ENCODE measurements at places on chromosomes 6 and 20.

DNA sequence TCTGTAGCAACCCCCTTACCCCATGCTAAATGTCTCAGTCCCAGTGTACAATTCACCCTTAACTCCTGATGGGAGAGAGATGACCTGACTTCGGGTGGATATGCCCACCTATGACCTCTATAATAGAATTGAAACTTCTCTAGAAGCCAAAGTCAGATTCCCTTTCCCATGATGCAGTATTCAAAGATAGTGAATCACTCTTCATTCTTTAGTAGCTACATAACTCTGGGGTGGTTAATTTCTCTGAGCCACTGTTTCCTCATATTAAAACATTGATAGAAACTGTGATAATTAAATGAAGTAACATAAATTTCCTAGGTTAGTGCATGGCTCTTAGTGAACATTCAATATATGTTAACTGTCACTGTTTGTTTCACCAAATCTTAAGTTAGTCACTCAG is 500.4 kb downstream of the COL12A1 start:
- DNase-seq: no peak

- DNase-seq: no peak
These were observed 49.9 kb upstream of the TAB2 start for GRCh38 chr6:149267513-149268043.

DNA sequence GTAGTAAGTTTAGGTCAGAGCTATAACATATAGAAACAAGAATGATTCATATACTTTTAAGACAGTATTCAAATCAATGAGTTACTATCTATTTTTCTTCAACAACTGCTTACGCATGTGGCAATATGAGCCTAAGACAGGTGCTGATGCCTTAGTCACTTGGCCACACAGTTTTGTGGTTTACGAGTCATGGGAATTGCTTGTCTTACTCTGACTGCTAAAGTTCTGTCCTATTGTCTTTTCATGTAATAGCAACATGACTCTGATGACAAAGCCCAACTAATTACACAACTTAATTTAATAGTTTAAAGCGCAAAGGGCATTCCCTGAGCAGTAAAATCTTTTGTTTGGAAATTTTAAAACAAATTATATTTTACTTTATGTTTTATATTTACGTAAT is 159.3 kb upstream of the CENPW start:
- no peak for DNase-seq

GRCh38 chr6:134884752-134885151 is 65.1 kb downstream of the ALDH8A1 start:
- DNase-seq: no peak

GRCh38 chr6:16723826-16724225 is 37.4 kb downstream of the ATXN1 start:
- DNase-seq: no peak

DNA sequence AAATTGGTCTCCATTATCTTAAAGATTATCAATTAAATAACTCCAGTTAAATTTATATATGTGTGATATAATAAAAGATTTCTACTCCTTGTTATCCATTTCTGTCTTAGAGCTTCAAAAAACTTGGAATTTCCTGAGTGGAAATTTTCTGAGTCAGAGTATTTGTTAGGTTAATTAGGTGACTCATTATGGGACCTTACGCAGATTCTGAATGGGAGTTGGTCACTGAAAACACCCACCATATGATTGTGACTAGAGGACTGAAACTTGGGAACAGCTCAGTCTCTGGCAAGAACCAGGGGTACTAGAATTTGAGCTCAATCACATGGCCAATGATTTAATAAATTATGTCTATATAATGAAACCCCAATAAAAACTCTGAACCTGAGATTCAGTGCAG is 125.4 kb upstream of the HMGCLL1 start:
- DNase-seq: no peak

DNA sequence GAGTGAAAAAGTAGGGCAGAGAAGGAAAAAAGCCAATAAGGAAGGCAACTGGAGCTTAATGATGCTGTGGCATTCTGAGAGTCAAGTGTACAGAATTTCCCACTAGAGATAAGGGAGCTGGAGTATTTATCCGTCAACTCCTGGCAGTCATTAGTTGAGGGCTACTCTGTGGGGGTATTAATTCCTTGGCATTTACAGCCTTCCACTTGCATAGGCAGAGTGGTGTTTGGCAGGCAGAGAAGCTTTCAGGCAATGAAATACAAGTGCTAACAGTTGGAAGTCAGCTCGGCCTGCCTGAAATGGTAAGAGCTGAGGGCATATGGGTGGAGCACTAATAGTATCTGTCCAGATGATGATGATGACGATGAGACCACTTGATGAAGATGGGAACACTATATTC is 207.3 kb upstream of the FLRT3 start:
- no peak for DNase-seq

- no peak for DNase-seq
These were observed 55.3 kb upstream of the FAM83D start for GRCh38 chr20:38870733-38871559.

- no peak for DNase-seq
These were observed 27.1 kb downstream of the DAAM2 start for GRCh38 chr6:39819228-39819627.

DNA sequence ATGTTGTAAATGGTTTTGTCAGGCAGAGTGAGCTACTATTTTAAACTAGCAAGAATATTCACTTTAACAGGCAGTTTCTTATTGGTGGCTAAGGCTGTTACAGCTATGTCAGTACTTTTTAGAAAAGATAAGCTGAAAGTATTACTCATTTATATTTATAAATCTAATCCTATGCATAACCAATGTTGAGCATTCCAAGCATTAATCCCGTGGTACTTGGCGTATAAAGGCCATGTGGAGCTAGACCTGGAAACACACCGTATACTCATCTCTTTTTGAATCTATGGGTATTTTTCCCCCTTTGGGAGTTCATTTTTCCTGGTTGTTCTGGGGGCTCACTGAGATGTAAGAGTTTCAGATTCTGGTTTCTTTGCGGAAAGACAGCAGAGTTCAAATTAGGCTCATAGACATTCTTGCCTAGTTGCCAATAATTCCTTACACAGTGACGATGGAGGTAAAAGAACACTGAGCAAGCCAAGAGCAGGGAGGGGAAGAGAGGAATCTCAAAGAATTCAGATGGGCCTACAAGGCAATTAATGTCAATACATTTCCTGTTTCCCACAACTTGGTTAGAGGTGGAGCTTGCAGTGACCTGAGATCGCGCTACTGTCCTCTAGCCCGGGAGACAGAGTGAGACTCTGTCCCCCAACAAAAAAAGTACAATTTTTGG is 211.5 kb downstream of the SOX4 start:
- DNase-seq: no peak

- no peak for DNase-seq
These were observed 40.5 kb downstream of the HLA-F start for GRCh38 chr6:29763491-29764289.

DNA sequence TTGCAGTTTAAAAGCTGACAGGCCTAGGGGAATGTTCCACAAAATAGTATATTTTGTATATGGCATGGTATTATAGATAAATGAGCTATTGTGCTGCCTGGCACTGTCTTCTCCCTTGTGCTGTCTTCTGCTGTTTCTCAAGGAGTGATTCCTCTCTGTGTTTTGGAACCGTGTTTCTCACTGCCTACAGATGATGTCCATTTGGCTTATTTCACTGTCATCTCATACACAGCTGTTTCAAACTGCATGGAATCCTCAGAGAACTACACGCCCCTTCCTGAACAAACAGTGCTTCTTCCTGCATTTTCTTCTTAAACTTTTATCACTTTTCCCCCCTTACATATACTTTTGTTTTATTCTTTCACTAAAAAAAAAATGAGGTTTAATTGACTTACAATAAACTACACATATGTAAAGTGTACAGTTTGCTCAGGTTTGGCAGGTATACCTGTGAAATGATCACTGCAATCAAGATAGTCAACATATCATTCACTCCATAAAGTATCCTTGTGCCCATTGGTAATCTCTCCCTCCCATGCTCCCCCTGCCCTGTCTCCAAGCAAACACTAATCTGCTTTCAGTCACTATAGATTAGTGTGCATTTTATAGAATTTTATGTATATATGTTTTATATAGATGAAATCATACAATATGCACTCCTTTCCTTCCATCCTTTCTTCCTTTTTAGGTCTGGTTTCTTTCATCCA is 43.0 kb downstream of the CBFA2T2 start:
- DNase-seq: no peak

DNA sequence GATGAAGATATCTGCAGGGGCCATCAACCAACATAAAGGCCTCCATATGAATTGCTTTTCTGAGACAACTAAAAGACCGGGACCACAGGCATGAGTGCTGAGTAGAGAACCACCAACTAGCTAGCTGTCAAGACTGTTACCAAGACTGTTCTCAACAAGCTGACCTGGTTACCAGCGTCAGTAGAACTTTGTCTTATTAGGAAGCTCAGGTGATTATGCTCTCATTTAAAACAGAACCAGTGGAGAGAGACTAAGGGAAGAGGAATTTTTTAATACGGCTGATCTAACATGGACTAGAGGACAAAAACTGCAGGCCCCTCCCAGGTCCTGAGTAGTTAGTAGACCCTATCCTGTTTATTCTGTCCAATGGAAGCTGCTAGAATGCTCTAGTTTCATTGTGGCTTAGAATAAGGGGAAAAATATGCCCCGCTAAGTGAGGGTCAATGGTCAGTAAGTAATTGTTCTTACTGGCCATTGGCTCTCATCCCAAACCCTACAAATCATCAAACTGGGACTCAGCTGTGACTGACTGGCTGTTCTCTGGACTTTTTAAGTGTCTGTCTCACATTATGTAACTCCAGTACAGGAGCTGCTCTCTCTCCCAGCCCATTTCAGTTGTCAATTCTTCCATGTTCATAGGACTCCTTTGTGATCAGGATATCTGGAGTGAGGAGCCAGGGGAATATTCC is 3.8 kb upstream of the DYNLRB1 start:
- DNase-seq: no peak

GRCh38 chr6:126805861-126806260 is 312.6 kb upstream of the RSPO3 start:
- DNase-seq: no peak

DNA sequence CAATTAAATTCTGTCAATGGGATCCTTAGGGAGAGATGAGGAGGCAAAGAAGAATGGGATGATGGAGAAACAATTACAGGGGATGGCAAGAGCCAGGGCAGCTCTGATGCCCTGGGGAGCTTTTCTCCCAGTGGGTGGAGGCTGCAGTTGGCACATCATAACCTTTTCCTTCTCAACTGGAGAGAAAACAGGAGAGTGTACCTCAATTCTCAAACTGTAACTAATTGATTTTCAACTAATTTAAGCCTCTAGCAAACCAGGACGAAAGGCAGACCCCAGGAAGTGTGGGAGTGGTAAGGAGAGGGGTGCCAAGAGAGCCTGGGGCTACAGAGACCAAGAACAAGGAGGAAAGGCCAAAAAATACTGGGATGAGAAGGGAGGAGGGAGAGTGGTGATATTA is 5.7 kb downstream of the BMP5 start:
- DNase-seq: no peak

DNA sequence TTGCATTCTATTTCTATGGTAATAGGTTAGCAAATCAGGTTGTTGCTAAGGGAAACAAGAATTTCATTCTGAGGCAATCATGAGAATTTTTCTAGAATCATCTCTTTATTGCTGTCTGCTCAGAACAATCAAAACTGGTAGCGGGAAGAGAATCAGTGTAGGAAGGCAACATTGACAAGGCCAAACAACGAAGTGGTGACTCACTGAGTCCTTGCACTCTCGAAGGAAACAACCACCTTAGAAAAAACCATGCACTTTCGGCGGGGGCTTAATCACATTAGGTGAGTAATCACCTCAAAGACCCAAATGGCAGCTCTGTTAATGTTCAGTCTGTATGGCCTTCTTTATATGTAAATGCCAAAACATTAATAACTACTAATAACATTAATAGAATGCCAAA is 78.8 kb upstream of the MAP7 start:
- no peak for DNase-seq

- no peak for DNase-seq
These were observed 1230.3 kb upstream of the CITED2 start for GRCh38 chr6:140604786-140605185.

DNA sequence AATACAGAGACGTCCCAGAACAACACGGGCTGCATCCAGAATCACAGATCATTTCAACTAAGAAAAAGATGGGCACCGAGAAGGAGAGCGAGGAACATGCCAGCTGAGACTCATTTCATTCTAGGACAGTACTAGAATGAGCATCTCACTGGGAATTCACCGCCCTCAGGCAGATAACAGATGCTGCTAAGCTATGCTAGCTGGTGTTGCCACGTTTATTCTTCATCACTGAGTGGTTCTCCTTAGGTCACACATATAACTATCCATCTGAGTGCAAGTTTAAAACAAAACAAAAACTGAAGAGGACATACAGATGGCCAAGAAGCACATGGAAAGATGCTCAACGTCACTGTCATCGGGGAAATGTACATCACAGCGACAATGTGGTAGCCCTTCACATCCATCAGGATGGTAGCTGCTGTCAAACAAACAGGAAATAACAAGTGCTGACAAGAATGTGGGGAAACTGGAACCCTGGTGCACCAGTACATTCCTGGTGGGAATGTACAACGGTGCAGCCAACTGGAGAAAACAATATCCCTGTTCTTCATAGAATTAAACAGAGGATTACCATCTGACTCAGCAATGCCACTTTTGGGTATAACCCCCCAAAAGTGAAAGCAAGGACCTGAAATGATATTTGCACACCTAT is 97.6 kb downstream of the SLC22A23 start:
- no peak for DNase-seq

- DNase-seq: no peak
These were observed 34.9 kb upstream of the TFAP2A start for GRCh38 chr6:10449751-10450150.

DNA sequence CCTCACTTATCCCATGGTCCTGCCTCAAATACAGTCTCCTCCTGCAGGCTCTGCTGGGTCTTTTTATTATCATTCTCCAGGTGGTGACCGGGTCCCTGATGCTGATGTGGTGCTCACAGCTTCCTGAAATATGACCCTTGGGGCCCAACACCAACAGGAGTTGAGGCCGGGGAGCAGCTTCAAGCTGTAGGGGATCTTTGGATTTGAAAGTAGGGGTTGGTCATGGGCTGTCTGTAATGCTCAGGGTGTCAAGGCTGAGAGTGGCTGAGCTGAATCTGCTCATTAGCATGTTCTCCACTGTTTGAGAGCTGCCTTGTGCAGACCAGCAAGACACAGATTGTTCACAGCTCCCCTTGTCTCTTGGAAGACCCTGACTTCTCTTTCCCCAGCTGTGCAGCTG is 35.5 kb downstream of the HLA-F start:
- no peak for DNase-seq

GRCh38 chr6:101281266-101281665 is 112.2 kb upstream of the GRIK2 start:
- no peak for DNase-seq

- DNase-seq: no peak
These were observed 2.8 kb upstream of the E2F1 start for GRCh38 chr20:33688938-33689424.

DNA sequence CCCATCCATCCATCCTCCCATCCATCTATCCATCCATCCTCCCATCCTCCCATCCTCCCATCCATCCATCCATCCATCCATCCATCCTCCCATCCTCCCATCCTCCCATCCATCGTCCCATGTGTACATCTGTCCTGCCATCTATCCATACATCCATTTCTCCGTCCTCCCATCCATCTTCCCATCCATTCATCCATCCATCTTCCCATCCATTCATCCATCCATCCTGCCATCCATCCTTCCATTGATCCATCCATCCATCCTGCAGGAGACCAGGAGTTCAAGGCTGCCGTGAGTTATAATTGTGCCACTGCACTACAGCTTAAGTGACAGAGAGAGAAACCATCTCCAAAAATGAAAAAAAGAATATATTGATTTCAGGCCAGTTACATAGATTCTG is 356.5 kb downstream of the CDH26 start:
- DNase-seq: no peak

Measured in DMS 273 treated with DMSO at 0.1 percent for 48 hours (cell line).